ENCODE measurements at places on chromosomes 4 and X. TPM values are rescaled to one million over a fixed set of nuclear protein-coding genes. Genes with fewer than 3 reads are reported as not detected.

Gene FGFBP2
- total RNA-seq, result 16.3 TPM

Gene TRPC5OS
- total RNA-seq, result not detected

Gene GPRIN3
- total RNA-seq, result 6.2 TPM

Gene MAGEC3
- not detected for total RNA-seq

Gene IL1RAPL2
- not detected for total RNA-seq

Gene GPC3
- 58.6 TPM for total RNA-seq

Gene GAGE2A
- total RNA-seq, result not detected

Gene GASK1B
- 81.6 TPM for total RNA-seq

Gene SHROOM2
- total RNA-seq, result 0.58 TPM

Gene USP27X
- 1.9 TPM for total RNA-seq

Gene NPY2R
- not detected for total RNA-seq

Gene BMPR1B
- 0.45 TPM for total RNA-seq

Gene PPP2R2C
- 1.1 TPM for total RNA-seq

Gene FGF2
- total RNA-seq, result 39.1 TPM

Gene ANXA10
- not detected for total RNA-seq

Gene PRRG1
- total RNA-seq, result 32.4 TPM

Gene SH3BGRL
- total RNA-seq, result 87.4 TPM

DNA sequence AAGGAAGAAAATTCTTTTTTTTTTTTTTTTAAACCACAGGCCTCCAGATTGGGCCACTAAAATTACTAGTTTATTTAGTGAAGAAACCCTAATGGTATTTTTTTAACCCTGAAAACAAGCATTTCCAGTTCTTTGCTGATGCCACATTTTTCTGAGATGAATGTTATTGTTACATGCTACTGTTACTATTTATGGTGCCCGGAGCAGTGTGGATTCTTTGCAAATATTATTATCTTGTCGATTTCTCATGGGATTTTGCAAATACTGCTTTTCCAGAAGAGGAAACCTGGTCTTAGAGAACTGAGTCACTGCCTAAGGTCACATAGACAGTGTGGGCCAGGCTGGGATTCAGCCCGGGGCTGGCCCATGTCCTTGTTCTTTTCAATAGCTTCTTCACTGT lies 8.7 kb upstream of the ALAS2 start:
- no peak for DNase-seq

DNA sequence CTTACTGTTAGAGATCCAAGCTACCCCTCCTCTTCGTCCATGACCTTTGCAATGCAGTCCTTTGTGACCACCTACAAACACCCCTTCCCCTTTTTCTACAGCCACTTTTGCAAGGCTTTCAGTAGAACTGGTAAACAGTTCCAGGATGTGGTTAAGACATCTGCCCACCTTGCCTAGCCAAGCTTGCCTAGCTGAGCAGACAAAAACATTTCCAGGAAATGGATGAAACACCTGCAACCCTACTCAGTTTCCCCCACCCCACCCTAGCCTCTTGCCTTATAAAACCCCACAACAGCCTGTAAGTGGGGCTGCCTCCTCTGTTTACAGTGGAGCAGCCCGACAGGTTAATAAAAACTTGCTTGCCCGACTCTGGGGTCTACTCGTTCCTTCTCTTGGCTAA lies 133.8 kb downstream of the ZC4H2 start:
- DNase-seq, result no peak

GRCh38 chr4:106493086-106493485 lies 124.5 kb upstream of the GIMD1 start:
- DNase-seq, result no peak

DNA sequence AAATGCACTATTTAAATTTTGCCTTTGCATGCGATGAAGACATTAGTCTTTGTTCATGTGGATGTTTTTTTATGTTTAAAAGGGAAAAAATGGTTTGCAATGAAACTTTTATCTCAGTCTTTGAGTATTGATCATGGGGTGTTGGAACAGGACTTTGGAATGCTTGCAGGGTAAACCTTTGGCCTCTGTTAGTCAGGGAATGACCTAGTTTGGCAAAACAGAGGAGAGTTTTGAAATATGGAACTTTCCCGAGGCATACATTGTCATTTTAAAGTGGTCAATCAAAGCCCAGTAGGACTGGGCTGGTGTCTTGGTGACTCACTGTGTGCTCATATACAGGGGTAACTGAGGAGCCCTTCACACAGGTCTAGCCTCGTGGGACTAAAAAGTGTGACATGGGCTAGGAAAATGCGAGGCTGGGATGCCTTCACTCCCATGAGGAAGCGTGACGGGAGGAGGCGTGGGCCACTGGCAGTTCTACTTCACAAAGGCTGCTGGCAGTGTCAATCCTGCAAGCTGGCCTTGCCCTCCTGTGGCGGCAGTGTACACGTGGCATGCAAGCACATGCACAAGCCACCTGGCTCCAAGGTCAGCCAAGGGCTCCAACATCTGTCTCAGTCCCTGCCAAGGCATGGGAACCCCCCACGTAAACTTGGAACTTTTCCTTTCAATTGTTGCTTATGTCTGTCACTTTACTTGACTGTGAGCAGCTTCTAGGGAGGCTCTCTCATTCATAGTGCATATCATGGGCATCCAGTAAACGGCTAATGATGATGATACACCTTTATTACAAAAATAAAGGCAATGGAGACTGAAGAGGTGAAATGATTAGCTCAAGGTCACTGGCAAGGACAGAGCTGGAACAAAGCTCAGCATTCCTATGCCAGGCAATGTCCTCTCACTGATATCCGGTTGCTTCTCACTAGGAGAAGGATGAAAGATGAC lies 5.2 kb upstream of the F11 start:
- DNase-seq, result no peak

GRCh38 chrX:129176710-129177109 lies 346.6 kb downstream of the SMARCA1 start:
- no peak for DNase-seq

GRCh38 chr4:151331276-151332042 lies 6.1 kb upstream of the SH3D19 start:
- DNase-seq, result no peak

GRCh38 chr4:4781936-4782707 lies 77.3 kb upstream of the MSX1 start:
- DNase-seq, result peak; percentile 51

- DNase-seq, result no peak
Observed at GRCh38 chrX:21700275-21700674, 42.1 kb upstream of the KLHL34 start.

- DNase-seq, result no peak
Observed at GRCh38 chrX:71195964-71196649, 26.9 kb upstream of the GJB1 start.

- DNase-seq, result no peak
Observed at GRCh38 chrX:16825264-16826035, 39.2 kb downstream of the TXLNG start.

DNA sequence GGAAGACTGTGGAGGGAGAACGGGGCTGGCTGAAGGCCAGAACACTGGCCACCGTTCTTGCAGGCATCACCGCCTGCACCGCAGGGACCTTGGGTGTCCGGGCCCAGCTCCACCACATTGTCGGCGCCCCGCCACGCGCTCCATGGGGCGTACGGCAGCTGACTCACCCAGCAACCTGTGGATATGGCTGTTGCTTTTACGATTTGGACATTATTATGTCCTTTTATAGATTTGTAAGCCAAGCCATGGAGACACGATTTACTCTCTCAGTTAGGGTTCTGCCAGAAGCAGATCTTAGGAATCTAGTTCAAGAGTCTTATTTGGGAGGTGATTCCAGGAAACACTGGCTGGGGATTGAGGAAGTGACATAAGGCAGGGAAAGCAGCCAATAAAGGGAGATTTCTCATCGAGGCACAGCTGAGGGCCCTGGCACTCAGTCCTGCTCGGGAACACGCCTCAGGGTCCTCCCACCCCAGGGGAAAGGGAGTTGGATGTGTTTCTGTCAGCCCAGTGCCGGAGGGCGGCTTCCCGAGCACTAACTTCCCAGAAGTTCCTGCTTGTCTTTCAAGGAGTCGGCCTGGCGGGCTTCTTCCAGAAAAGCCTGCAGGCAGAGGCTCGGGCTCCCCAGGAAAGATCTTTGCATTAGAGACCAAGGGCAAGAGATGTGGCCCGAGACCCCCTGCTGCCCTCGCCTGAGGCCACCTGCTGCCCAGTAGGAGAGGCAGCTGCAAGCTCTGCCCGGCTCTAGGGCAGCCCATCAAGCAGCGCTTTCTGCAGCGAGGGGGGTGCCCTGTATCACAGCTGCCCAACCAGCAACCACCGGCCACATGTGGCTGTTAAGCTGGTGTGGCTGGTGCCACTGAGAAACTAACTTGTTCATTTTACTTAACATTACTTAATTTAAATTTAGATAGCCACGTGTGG lies 52.9 kb downstream of the CRMP1 start:
- DNase-seq, result no peak

DNA sequence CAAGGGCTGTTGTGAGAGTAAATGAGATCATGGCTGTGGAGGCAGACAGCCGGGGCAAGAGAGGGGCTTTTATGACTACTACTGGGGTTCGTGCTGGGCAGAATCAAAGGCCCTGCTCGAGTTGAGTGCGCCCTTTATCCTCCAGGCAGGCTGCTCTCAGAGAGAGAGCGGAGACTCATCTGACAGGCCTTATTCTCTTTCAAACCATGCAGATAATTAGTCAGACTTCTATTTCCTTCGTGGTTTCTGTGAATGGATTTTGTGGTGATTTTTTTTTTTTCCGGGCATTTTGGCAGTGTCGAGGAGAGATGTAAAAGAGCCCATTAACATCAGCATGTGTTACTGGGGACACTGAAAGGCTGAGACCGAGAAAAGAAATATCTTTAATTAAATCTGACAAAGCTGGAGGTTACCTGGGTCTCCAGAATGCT lies 73.6 kb downstream of the MED28 start:
- DNase-seq, result no peak

- no peak for DNase-seq
Observed at GRCh38 chr4:148405161-148405893, 36.9 kb downstream of the NR3C2 start.

GRCh38 chr4:98828801-98829200 lies 100.1 kb downstream of the EIF4E start:
- DNase-seq, result no peak

GRCh38 chr4:86927843-86928395 lies 6.9 kb upstream of the AFF1 start:
- no peak for DNase-seq

DNA sequence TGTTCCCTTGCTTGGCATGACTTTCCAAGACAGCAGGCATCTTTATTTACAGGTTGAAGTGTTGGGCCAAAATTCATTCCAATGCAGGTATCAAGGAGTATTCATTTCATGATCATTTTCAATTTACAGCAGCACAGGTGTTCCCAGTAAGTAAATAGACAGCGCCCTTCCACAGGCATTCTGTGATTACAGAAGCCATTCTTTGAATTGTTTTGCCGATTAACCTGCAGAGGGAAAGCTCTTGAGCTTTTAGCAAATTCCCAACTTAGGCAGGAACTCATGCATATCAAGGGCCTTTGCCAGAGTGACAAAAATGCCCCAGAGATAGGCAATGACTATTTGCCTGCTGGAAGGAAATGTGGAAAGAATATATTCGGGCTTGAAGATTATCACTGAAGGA lies 6.8 kb downstream of the TXK start:
- no peak for DNase-seq

GRCh38 chr4:94219402-94219801 lies 11.7 kb downstream of the SMARCAD1 start:
- DNase-seq, result no peak

DNA sequence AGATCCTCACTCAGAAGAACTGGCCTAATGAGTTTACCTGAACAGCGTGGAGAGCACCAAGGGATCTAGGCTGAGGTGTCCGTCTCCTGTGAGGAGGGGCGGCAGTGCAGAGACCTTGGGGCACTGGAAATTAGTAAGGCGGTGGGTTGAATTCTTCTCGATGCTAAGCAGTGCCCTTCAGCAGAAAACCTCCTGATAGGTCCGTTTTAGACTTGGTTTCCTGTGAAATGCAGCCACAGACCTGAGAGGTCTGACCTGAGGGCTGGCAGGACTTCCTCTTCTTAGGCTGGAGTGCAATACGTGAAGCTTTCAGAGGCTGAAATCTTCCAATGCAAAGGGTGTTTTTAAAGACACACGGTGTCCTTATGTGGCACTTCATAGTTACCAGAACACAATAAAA lies at the start of gene CLNK:
Gene CLNK, minus strand, starts transcription at position 138 of the 400 bp plus-strand sequence. CDS start 16,899 bp downstream, outside the sequence.
- no peak for DNase-seq

DNA sequence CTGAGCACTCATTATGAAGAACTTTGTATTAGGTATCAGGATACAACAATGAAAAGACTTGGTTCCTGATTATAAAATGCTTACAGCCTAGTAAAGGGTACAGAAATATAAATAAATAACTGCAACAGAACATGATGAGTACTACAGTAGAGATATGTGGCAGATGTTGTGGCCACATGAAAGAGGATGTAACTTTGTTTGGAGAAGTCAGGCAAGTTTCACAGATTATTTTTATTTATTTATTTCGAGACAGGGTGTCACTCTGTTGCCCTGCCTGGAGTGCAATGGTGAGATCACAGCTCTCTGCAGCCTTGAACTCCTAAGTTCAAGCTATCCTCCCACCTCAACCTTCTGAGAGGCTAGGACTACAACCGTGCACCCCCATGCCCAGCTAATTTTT lies 15.8 kb upstream of the UBE2K start:
- no peak for DNase-seq

- no peak for DNase-seq
Observed at GRCh38 chr4:94567811-94568210, 116.1 kb downstream of the PDLIM5 start.

DNA sequence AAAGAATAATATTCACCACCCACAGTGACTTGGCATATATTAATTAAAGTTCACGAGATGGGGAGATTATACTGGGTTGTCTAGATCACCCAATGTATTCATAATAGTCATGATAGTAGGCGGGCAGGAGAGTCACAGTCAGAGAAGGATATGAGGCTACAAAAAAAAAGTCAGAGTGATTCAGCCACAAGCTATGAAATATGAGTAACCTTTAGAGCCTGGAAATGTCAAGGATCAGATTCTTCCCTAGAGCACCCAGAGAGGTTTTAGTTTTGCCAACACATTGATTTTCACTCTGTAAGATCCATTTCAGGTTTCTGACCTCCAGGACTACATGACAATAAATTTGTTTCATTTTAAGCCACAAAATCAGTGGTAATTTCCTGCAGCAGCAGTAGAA lies 501.9 kb downstream of the GABRG1 start:
- DNase-seq, result no peak

- no peak for DNase-seq
Observed at GRCh38 chr4:182144626-182145333, 98.4 kb upstream of the TENM3 start.

DNA sequence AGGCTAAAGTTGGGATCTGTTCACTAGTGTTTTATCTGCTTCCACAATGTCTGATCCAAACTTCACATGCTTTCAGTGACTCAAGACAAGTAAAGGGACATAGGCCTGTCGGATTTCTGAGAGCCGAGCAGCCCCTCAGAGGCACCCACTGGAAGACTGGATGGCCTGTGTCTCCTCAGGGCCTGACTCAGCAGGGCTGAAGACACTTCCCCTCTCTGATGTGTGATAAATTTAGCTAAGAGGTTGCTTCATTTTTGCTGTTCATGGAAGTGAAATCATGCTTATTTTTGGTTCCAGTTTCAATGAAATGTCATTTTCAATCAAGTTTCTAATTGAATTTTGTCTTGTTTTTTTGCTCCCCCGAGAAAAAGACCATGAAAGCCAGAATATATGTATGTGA lies 93.7 kb downstream of the MXRA5 start:
- no peak for DNase-seq

GRCh38 chr4:89682808-89683207 lies 154.2 kb downstream of the SNCA start:
- DNase-seq, result no peak

GRCh38 chrX:129982300-129983251 lies at the start of gene BCORL1:
BCORL1 (plus strand) TSS chrX:129982635; CDS start chrX:130005232, 22,597 bp downstream.
- DNase-seq, result peak; percentile 94

GRCh38 chr4:29002151-29002550 lies 1718.0 kb upstream of the PCDH7 start:
- DNase-seq, result no peak

- DNase-seq, result no peak
Observed at GRCh38 chrX:41956027-41956426, 32.7 kb upstream of the CASK start.
